HS-5 (cell line): ENCODE measurements at places on chromosomes 5 and 9.

- no peak for DNase-seq
Measured at GRCh38 chr5:178201927-178202235, 2.5 kb upstream of the HNRNPAB start.

GRCh38 chr9:106960258-106960657, 97.3 kb downstream of the ZNF462 start:
- no peak for DNase-seq

- no peak for DNase-seq
Measured at GRCh38 chr9:101073122-101073521, 44.6 kb downstream of the PLPPR1 start.

- no peak for DNase-seq
Measured at GRCh38 chr9:89600831-89601230, 4.0 kb upstream of the GADD45G start.

GRCh38 chr5:141349917-141350619, at the start of gene PCDHGB1:
PCDHGB1 (plus strand) TSS chr5:141350099; CDS start chr5:141350261, 162 bp downstream.
- DNase-seq, result no peak
